Left ventricle myocardium superior (tissue), 1 donor: ENCODE measurements at places on chromosomes 1 and 21. TPM values are rescaled to one million over a fixed set of nuclear protein-coding genes. Genes with fewer than 3 reads are reported as not detected.

GRCh38 chr1:235659186-235659771 lies 9.7 kb upstream of the GNG4 start:
- no peak for DNase-seq

- DNase-seq: no peak
These were observed 210.0 kb downstream of the PLA2G4A start for GRCh38 chr1:187038784-187039183.

- DNase-seq: no peak
These were observed 37.6 kb downstream of the PTGFRN start for GRCh38 chr1:116947092-116947860.

DNA sequence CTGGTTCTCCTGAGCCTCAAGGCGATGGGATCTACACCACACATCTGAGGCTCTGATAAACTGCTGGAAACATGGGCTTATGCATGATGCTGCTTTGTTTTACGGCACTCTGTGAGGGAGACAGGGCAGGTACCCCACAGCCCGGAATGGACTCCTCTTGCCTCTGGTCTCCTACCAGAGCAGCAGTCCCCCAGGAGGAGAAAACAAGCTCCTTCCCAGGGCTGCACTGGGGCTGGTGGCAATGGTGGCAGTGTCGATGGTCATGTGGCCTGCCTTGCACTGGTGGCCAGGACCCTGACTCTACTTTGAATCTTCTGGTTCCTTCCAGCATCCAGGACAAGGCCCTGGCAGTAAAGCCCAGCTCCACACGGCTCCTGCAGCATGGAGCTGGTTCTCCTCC lies 79.4 kb downstream of the TOMM20 start:
- no peak for DNase-seq

DNA sequence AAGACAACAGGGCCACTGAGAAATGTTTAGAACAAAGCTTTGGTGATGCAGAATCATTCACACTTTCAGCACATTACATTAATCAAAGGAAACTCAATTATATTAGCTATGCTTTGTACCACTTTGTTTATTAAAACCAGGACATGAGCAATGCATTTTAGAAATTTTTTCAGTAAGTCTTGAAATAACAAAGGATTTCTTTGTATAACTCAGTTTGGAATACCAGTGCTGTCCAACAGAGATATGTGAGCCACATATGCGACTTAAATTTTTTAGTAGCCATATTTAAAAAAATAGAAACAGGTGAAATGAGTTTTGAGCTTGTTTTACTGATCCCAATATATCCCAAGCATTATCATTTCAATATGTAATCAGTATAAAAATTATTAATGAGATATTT lies 18.8 kb upstream of the F3 start:
- no peak for DNase-seq

GRCh38 chr1:53317646-53318539 lies 10.0 kb downstream of the LRP8 start:
- no peak for DNase-seq

- DNase-seq: no peak
These were observed 41.6 kb upstream of the RGS4 start for GRCh38 chr1:163027610-163028009.

GRCh38 chr21:44379515-44379848 lies 26.1 kb downstream of the TRPM2 start:
- DNase-seq: no peak

Gene SELENBP1
- 99.1 TPM for total RNA-seq

Gene AKR7A3
- total RNA-seq: 0.20 TPM

Gene IGSF9
- 0.79 TPM for total RNA-seq

Gene TENT5C
- total RNA-seq: 16.7 TPM
